Stimulated activated effector memory CD8-positive, alpha-beta T cell treated with anti-CD3 and anti-CD28 coated beads, Interleukin-12 subunit alpha, Interleukin-12 subunit beta, amount 100 ng/mL, for 72 hours (primary cell): ENCODE measurements at places on chromosomes 3 and 15.

- DNase-seq: no peak
Observed at GRCh38 chr3:195438371-195438770, 4.4 kb downstream of the ACAP2 start.

- DNase-seq: no peak
Observed at GRCh38 chr3:110711851-110712516, 359.6 kb upstream of the NECTIN3 start.

- no peak for DNase-seq
Observed at GRCh38 chr3:51934139-51934850, 7.4 kb downstream of the RRP9 start.

DNA sequence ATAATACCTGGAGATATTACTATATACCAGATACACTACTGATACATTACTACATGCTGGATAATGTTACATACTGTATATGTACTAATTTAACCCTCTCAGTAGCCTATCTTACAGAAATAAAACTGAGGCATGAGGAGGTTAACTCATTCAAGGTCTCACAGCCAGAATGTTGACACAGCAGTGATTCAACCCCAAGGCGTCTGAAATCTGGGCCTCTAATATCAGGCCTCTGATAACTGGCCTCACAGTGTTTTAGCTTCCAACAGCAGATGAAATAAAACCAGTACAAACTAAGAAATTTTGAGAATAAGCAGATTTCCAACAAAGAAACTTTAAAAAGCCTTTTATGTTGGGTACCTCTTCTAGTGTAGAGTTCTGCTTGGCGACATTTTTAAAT, 23.4 kb downstream of the DZIP1L start:
- no peak for DNase-seq

DNA sequence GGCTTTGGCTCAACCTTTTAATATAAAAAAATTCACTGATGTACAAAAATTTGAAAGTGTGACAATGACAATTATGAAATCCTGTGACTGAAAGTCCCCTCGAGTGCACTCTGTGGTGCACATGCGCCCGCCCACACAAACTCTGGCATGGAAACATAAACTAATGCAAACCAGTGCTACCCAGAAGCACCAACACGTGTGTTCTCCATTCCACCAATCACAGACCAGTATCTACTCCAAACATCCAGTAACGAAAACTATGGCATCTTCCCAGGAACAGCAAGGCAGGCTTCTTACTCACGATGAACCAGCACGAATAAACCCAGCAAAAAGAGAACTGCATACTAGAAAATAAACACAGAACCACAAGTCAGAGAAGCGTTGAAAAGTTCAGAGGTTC, 11.7 kb upstream of the NMB start:
- DNase-seq: no peak

DNA sequence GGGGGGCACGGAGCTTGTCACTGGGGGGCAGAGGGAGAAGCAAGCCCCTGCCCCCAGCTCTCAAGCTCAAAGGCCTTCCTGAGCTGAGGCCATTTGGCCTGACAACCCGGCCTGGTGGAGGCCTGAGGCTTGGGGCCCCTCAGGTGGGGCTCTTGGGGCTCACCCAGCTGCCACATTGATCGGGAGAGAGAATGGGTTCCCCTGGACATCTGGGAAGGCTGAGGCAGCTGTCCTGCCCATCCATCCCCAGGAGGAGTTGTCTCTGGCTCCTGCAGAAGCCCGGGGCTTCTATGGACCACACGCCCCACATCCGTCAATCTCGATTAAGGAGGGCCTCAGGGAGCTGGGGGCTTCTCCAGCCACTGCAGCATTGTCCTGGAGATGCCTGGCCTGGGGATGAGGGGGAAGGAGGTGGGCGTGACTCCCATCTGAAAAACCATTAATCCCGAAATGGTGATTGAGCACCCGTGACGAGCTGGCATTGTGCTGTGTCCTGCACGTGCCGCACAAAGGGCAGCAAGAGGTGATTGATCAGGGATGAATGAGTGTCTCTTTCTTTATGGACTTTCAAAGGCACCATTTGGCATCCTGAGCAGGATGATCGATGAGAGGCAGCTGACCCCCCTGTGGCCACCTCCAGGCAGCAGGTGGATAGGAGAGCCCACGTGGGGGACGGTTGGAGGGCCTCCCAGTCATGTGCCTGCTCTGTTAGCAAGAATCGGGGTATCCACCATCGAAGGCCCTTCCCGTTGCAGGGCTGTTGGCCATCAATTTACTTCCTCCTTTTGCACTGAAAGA, 17.2 kb upstream of the CRABP1 start:
- no peak for DNase-seq

DNA sequence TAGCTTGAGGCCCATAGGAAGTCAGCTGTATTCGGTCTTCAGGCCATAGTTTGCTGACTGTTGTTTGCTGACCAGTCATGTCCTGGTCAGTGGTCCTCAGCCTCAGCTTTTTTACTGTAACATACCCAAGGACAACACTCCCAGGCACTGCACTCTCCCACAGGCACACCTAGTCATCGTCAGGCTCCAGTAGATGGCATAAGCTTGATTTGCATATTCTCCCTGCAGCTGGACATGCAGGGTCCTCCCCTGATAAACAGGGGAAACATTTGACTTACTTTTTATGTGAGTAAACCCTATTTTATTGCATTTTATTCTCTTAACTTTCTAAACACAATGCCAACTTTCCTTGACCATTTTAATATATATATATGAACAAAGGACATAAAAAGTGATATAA, 22.9 kb downstream of the ARHGEF3 start:
- DNase-seq: no peak
